Fibroblast of skin of abdomen (primary cell): ENCODE measurements at places on chromosomes 1 and 21.
A peak's percentile ranks its signal among the peaks of the same experiment; 100 is the strongest.

- no peak for DNase-seq
These were observed 21.2 kb downstream of the TP73 start for GRCh38 chr1:3673381-3674099.

DNA sequence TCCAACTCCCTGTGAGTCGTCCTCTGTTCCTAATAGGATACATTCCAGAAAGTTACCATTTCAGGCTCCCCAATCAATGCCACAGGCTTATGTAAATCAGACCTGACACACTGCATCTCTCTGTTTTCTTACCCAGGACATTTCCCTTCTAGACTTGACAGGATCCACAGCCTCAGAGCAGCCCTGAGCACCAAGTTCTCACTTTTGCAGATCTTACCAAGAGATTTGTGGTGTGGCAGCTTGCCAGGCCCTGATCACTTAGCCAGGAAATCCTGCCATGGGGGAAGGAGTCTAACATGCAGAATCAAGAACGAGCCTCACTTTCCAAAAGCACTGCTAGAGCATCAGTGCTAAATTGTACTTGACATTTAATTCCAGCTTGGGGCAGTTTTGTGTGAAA is 202.9 kb downstream of the TBX15 start:
- peak; percentile 76 for DNase-seq

DNA sequence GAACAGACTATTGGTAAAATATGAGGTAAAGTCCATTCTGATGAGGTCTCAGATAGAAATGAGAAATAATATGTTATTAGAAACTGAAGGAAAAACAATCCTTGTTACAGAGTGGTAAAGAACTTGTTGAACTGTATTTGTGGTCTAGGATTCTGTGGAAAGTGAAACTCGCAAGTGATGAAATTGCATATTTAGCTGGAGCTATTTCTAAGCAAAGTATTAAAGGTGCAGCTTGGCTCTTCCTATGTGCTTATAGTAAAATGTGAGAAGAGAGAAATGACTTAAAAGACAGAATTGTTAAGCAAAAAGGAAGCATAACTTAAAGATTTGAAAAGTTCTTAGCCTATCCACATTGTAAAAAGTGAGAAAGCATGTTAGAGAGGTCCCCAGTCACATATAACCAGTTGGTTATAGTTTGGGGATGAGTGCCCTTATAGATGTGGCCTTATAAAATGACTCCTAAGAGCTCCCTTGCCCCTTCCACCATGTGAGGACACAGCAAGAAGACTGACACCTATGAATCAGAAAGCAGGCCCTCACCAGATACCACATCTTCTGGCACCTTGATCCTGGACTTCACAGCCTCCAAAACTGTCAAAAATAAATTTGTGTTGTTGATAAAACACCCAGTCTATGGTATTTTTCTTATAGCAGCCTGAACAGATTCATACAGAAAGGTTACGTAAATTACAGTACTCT is 24.8 kb downstream of the PHTF1 start:
- no peak for DNase-seq

DNA sequence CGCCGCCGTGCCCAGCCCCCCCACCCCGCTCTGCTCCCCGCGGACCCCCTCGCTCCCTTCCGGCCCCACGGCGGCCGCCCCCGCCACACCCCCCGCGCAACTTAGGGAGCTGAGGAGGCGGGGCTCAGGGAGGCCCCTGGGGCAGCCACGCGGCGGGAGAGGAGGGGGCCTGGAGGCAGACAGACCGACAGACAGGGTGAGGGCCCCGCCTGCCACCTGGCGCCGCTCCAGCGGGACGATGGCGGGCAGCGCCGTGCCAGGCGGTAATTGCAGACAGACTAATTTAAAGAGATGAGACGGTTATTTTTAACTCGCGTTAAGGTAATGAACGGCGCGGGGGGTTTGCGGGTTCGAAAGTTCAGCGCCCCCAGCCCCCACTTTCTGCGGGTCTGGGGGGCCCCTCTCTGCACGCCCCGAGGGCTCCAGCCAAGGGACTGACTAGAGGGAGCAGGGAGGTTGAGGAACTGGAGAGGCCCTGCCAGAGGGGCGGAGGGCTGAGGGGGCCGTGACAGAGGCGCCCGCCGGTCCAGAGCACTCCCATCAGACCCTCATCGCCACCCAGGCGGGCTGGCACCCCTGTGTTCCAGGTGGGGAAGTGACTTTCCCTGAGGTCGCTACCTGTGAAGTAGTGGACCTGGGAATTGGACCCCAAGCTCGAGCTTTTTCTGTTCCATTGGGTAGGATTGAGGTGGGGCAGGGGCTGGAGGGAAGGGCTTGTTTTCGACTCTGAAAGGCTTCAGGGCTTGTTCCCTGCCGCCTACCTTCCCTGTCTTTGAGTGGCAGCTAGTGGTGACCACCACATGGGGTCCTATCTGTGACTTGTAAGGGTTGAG is 5.4 kb downstream of the FOXO6 start:
- no peak for DNase-seq

GRCh38 chr21:25790122-25790877 is 55.5 kb downstream of the GABPA start:
- peak; percentile 60 for DNase-seq

DNA sequence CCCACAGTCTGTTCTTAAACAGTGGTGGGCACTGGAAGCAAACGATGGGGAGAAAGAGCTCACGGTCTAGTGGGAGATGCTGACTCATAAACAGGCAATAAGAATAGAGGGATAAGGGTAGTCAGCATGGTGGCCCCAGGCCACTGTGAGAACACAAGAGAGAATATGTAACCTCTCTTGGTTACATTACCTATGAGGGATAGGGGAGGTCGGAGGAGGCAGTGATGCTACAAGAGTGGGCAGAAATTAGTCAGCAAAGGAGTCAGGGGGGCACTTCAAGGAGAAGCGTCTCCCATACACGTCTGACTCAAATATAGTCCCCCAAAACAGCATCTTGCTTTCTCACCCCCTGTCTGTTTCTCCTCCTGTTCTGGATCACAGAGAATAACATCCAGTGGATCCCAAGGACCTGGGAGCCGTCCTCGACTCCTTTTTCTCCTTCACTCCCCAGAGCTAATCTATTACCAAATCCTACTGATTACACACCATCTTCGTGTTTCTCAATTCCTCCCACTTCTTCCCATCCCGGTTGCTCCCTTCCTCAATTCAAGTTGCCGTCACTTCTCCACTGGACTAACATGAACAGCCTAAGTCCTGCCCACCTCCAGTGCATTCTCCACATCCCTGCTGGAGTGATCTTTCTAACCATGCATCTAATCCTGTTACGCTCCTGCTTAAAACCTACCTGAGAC is 2.1 kb downstream of the SLAMF8 start:
- no peak for DNase-seq

DNA sequence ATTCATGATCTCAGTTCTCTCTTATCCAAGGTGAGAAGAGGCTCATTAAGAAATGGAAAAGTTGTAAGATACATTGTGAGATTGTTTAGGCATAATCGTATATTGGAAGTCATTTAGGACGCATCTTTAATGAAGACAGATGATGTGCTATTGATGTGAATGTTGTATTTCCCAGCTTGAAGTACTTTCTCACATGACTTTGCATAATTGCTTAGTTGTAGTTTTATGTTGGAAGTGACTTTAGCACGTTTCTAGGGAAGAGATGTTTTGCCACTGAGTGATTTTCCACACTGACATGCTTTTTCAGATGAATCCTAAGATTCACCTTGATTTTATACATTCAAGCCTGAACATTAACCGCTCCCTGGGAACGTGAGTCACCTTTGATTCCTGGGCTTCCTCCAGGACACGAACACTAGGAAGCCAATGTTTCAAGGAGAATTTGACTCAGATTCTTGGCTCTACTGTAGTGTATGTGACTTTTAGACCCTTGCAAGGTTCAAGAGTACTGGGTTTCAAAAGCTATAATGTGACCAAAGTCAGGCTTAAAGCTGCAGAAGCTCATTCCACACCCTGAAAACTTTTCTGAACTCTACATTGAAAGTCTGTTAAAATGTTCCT is 27.9 kb downstream of the ANGEL2 start:
- DNase-seq, result peak; percentile 14

DNA sequence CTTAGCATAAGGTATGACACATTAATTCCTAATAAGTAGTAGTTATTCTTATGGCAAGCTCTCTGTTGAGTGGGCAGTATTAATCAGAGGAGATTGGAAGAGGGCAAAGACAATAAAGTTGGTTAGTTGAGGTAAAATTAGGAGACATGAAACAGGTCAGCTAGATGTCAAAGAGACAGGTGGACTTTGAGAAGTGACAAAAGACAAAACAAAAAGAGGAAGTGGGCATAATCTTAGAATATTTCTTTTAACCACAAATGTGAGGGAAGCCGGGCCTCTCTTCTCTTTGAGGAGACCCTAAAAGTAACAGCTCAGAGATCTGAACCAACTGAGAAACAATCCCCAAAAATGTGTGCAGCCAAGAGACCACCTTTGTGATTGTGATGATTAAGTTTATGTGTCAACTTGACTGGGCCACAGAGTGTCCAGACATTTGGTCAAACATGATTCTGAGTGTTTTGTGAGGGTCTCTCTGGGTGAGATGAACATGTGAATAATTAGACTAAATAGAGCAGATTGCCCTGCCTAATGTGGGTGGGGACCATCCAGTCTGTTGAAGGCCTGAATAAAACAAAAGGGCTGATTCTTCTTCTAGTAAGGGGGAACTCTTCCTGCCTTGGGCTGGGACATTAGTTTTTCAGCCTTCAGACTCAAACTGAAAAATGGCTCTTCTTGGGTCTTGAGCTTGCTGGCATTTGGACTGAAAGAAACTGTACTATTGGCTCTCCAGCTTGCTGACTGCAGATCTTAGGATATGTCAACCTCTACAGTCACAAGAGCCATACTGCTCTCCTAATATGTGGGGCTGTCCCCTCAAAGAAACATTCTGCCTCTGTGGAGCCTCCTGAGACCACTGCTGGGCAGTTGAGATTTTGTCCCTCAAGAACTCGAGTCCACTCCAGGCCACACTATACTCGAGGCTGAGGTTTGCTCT is 40.0 kb downstream of the FCRL5 start:
- DNase-seq, result no peak

DNA sequence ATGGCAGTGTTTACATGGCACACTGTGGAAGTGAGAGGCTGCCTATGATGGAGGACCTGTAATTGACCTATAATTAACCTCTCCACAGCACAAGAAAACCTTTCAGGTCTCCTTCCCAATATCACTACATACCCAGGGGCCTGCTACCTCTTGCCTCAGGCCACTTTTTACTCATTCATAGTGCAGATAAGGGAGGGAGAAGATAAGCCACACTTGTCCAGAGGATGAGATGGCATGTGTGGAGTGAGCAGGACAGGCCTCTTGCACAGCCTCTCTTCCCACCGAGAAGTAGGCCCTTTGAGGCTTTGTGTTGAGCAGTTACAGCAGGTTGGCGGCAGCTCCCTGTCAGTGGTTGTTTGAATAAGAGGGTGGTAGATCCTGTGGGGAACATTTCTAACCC is 31.1 kb upstream of the IKBKE start:
- no peak for DNase-seq

GRCh38 chr1:162994921-162995320 is 74.2 kb upstream of the RGS4 start:
- peak; percentile 61 for DNase-seq

- peak; percentile 9 for DNase-seq
These were observed 1628.9 kb upstream of the PRMT6 start for GRCh38 chr1:105427543-105427942.

DNA sequence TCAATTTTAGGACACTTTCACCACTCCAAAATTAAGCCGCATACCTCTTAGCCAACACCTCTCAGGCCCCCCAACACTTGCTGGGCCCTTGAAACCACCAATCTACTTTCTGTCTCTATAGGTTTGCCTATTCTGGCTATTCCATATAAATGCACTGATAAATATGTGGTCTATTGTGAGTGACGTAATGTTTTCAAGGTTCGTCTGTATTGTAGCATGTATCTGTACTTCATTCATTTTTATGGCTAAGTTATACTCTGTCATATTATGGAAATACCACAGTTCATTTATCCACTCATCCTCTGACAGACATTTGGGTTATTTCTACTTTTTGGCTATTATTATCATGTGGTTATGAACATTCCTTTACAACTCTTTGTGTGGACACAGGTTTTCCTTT is 359.9 kb upstream of the ST6GALNAC5 start:
- DNase-seq, result no peak

DNA sequence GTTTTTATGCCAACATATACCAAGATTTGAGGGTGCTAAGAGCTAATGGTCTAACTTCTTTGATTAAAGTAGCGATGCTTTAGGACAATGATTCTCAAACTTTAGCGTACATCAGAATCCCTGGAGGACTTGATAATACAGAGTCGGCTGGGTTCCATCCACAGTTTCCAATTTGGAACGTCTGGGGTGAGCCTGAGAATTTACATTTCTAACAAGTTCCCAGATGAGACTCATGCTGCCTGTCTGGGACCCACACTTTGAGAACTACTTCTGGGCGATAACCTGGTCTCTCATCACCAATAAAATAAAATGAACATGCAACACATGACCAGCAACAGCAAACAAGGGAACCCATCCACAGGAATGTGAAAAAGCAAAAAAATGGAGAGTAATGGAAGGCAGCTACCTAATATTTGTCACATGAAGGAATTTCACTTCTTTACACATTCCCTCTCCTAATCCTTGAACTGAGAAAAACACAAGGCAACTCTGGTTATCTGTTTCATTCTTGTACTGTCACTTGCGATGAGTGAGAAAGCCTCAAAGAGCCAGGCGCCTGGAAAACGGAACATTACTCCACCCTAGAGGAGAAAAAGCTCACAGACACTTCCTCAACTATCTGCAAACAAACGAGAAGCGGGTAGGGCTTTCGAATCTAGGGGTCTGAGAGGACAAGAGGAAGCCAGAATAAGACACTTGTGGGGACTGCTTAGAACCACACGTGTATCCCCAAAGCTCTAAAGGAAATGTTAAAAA is 14.0 kb downstream of the HSF2BP start:
- peak; percentile 85 for DNase-seq

- DNase-seq, result no peak
These were observed 111.8 kb upstream of the PRDX6 start for GRCh38 chr1:173365341-173365740.

DNA sequence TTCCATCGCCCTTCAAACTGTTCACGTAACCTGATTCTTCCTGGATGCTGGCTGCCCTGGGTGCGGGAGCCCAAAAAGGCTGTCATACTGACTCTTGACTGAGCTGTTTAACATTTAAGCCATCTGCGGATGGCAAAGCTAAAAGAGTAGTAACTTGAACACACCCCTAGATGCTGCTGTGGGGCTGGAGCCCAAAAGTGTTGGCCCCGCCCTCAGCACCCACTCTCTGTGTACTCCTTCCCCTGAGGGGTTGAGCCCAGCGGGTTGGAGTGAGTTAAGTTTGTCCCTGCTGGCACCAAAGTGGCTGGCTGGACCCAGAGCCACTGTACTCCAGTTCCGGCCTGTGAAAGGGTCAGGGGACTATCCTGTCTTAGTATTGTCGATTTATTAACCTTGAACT is 640.6 kb downstream of the PTPRU start:
- DNase-seq, result no peak

GRCh38 chr21:46425571-46425970 is 33.1 kb upstream of the DIP2A start:
- DNase-seq, result no peak

- DNase-seq, result peak; percentile 51
These were observed 559.3 kb upstream of the USP24 start for GRCh38 chr1:55774446-55774845.

- DNase-seq, result peak; percentile 28
These were observed 991 bp downstream of the SELENBP1 start for GRCh38 chr1:151371370-151372057.
